Right atrium auricular region (tissue), 2 donors: ENCODE measurements at places on chromosomes 11 and 22. TPM values are rescaled to one million over a fixed set of nuclear protein-coding genes. Genes with fewer than 3 reads are reported as not detected.
A peak's percentile ranks its signal among the peaks of the same experiment; 100 is the strongest.

The MOGAT2 gene
- not detected for total RNA-seq

The RCOR2 gene
- 0.90 TPM for total RNA-seq

The SLC35E4 gene
- total RNA-seq: 9.1 TPM

The NXPE2 gene
- total RNA-seq: 0.22 TPM

The HOATZ gene
- total RNA-seq: not detected

The SELENOO gene
- total RNA-seq: 18.0 TPM

The APOC3 gene
- total RNA-seq: not detected

The SYT13 gene
- total RNA-seq: 9.9 TPM

The SCUBE2 gene
- 1.6 TPM for total RNA-seq

DNA sequence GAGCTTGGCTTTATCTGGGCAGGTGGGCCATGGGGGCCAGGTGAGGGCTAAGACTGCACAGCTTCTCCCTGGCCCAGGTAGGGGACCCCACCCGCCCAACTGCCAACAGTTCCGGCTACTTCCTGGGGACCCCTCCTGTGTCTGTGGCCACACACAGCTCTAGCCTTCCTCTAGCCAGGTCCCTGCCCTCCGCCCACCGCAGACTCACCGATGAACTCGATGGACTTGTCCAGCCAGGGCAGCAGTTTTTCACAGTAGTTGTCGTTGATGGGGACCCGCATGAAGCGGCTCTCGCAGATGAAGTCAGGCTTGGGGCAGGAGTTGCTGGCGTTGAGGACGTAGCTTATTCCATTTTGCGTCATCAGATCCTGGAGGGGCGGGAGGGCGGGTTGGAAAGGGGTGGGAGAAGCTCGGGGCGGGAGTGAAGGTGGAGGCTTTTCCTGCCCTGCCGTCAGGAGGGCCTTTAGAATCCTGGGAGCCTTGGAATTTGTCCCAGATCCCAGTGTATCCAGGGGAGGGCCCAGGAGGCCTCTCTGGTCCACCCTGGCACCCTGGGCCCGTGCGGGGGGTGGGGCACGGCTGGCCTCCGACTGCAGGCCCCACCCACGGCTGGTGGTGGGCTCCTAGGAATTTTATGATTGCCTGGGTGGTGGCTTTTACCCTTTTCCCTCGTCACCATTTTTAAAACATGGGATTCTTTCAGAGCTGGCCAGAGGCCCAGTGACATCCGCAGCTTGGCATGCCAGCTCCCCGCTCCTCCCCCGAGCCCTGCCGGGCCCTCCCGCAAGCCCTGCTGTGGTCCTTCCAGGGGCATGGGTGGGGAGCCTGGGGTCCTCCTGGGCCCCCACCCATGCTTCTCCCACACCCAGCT lies 13.9 kb downstream of the DUSP8 start:
- DNase-seq: no peak

DNA sequence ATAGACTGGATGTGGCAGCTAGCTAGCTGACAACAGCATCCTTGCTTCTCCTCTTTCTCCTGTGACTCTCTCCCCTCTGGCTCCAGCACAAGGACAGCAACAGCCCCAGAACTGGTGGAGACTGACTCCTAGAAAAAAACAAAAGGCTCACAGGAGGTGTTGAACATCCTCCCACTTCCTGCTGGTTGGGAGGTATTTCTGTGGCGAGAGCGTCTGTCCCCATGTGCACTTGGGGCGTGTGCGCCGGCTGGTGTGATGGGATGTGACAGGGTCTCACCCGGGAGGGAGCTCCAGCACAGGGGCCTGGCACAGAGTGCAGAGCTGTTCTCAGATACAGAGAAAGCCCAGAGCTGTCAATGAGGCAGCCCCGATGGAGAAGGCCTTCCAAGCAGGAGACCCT lies 107.2 kb upstream of the E2F8 start:
- DNase-seq: no peak

- no peak for DNase-seq
These were observed 183.9 kb downstream of the CEP164 start for GRCh38 chr11:117511483-117511930.

DNA sequence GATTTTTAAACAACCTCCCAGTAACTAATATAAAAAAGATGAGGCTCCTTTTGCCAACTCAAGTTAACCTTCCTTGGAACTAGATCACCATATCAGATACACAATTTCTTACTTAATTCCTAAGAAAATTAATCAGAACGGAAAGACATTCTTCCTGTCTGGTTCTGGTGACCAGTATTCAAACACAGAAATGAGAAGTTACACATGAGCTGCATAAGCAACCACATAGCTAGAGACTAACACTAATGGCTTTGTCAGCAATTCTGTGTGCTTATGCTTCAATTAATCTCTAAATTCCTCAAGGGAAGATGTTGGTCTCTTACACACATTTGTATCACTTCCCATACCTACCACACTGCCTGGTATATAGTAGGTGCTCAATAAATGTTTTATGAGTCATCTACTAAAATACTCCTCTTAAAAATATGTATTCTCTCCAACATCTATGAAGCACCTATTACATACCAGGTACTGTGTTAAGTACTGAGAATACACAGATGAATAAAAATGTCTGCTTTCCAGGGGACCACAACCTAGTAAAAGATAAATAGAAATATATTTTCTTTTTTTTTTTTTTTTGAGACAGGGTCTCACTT lies 54.5 kb downstream of the GAB2 start:
- DNase-seq: no peak

DNA sequence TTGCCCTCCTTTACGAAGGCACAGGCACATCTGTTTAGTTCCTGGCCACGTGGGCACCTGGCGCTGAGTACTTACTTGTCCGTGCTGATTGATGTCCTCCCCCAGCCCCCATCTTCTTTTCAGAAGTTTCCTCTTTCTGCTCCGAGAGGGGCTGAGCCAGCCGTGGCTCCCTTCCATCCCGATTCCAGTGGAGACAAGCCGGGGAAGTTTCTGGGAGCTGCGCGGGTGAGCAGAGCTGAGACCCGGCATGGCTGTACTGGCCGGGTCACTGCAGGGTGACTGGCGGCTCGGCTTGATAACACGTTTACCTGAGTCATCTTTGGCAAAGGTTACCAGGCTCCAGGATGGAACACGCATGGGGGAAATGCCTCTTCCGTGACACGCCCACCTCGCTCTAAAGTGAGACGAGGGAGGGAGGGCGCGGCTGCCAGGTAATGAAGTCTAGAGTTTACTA lies 45.4 kb upstream of the ATXN10 start:
- DNase-seq: no peak

GRCh38 chr11:61516675-61517572 lies 8.4 kb downstream of the LRRC10B start:
- DNase-seq: no peak

DNA sequence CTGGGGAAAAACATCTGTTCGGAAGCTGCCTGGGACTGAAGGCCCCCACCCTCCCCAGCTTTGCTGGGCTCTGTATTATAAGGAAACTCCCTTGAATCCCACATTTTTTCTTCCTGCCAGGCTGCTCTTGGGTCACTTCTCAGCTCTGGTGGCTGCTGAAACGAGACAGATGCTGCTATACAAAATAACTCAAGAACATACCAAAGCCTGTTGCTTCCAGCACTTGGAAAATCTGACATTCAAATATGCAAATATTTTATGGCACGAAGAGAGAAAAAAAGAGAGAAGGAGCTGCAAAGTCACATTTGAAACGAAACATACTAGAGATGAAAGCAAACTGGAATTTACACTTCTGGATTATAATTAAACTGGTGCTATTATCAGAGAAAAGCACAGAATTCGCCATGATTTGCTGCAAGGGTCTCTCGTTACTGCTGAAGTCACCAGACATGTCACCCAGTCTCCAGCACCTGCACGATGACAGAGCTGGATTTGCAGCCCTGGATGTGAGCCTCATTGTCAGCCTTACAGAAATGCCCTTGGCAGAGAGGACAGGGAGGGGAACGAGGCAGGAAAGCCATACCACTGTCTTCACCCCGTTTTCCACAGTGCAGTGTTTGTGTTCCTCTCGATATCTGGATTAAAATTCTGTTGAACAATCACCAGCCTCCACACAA lies 47.9 kb upstream of the IGSF9B start:
- no peak for DNase-seq

GRCh38 chr22:40531951-40532900 lies 104.3 kb downstream of the MRTFA start:
- no peak for DNase-seq

DNA sequence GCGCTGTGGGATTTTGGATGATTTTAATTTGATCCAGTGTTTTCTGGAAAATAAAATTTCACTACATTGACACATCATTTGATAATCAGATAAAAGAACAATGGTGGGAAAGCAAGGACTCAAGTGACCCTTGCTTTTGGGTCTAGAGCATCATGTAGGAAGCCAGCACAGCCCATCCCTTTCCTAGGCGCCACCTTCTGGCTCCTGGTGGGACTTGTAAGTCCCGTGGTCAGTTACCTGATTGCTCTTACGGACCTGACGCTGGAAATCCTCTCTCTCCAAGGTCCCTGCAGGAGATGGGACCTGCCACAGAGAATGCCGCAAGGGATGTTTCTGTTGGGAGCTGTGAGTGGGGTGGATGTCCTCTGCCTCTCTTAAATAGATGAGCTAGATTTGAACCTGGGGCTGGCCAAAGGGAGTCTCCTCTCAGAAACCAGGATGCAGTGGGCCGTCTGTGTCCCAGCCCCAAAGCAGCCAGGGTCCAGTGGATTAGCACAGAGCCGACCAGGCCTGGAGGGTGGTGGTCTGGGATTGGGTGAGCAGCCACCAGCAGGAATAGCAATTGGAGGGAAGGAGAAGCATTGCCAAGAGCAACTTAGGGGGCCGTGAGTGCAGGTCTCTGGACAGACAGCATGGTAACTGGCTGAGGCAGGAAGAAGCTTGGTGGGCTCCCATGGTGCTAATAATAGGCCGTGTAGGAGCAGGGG lies 21.7 kb downstream of the TIMP3 start:
- DNase-seq: no peak

DNA sequence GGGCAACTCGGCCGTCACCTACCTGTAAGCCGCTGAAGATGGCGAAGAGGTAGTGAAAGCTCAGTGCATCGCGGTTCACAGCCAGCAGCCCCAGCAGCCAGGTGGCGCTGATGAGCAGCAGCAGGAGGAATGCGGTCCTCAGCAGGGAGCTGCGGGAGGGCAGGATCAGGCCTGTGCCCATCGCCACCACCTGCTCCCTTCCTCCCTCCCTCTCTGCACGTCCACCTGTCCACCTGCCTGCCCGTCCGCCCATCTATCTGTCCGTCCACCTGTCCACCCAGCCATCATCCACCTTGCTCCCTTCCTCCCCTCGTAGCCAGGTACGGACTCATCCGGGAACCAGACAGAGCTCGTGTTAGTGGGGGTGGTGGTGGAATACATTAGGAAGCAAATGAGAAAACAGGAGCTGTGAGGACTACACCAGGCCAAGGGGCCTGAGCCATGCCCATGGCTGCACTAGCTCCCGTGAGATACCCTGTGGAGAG lies 32.2 kb downstream of the TRMU start:
- DNase-seq: no peak

GRCh38 chr22:46335201-46336118 lies at the start of gene TRMU:
Gene TRMU, plus strand, starts transcription at chr22:46335714. Its CDS starts 51 bp downstream, at chr22:46335765.
- peak; percentile 76 for DNase-seq

GRCh38 chr22:20629401-20629800 lies 122.0 kb downstream of the MED15 start:
- DNase-seq: no peak

GRCh38 chr22:30336752-30337460 lies 10.2 kb upstream of the TBC1D10A start:
- DNase-seq: no peak

GRCh38 chr22:28207281-28208030 lies 288.4 kb upstream of the PITPNB start:
- DNase-seq: no peak

GRCh38 chr11:57867966-57868365 lies 106.4 kb downstream of the CTNND1 start:
- no peak for DNase-seq

DNA sequence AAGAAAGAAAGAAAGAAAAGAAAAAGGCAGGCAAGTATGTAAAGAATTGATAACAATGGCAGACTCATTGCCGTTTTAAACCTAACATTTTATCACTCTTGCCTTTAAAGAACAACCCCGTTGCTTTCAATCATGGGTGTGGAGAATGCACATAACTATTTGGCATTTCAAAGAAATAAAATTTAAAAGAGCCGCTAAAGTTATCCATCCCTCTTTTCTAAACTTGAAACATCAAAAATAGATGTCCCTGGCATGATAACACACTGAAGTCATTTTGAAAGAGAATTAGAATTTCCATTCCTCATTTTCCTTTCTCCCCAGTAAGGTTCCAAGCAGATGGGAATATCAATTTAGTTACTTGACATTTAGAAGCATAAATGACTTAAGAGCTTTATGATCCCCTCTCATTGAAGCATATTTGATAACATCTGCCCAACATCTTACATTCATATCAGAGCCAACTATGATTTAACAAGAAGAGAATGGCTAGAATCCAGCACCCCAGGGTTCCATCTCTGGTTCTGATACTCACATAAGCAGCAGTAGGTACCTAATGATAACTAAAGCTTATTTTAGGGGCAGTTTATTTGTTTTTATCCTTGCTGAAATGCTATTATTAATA lies 529.6 kb upstream of the LRRC4C start:
- no peak for DNase-seq

- no peak for DNase-seq
These were observed 244.2 kb downstream of the ETS1 start for GRCh38 chr11:128343135-128343514.

DNA sequence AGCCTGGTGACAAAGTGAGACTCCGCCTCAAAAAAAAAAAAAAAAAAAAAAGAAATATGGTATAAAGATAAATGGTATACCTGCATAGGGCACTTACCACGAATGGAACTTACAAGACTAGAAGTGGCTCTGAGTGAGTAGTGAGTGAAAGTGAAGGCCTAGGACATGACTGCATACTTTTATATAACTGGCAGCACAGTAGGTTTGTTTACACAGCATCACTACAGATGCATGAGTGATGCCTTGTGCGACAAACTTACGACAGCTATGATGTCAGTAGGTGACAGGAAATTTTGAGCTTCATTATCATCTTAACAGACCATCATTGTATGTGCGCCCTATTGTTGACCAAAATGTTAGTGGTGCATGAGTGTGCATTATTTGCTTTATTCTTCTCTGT lies 17.7 kb downstream of the XRCC6 start:
- no peak for DNase-seq

DNA sequence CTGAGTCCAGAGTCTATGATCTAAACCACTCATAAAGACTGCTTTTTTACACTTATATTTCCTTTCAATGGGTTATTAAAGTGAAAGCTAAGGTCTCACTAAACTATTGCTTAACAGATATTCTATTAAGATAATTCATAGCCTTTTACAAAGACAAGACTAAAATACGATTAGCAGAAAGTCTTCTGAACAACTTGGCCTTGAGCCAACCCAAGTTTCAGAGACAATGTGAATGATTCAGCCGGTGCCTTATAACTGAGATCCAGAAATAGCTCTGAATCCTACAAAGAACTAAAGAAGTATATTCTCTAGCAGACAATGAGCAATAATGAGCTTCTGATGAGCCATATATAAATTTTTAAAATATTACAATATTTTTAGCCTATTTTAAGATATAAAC lies 41.5 kb upstream of the CARD18 start:
- DNase-seq: no peak
